Large intestine (tissue), 12 donors: ENCODE measurements at places on chromosomes 13 and 19. TPM values are rescaled to one million over a fixed set of nuclear protein-coding genes. Genes with fewer than 3 reads are reported as not detected.
A peak's percentile ranks its signal among the peaks of the same experiment; 100 is the strongest.

The SLC5A5 gene
- not detected for polyA plus RNA-seq

GRCh38 chr19:52786078-52786463 lies 520 bp downstream of the ZNF600 start:
- peak; percentile 69 for DNase-seq

GRCh38 chr19:14406645-14407401 lies 12.3 kb downstream of the DDX39A start:
- DNase-seq: peak; percentile 5

DNA sequence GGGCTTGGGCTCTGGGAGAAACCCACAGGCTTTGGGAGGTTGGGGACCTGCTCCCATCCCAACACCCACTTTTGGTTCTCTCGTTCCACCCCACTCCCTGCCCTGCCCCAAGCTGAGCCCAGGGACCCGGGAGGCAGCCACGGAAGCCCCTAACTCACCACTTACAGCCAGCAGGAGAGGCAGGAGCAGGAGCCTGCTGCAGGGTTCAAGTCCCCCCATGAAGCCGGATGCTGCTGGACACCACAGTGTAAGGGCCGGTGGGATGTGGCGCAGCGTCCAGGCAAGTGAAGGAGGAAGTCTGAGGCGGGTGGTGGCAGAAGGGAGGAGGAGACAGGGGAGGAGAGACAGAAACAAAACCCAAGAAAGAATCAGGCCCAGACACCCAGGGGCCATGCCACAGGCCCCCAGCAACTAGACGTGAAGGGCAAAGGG lies at the start of gene TYROBP:
TSS of gene TYROBP (minus strand) at position 286 of the 432 bp plus-strand sequence. CDS start at position 219, 67 bp downstream.
- DNase-seq: no peak

- no peak for DNase-seq
Measured at GRCh38 chr19:30078381-30078910, 136.4 kb downstream of the URI1 start.

GRCh38 chr19:48540110-48540509 lies 11.9 kb upstream of the SULT2B1 start:
- no peak for DNase-seq

The CBY2 gene
- not detected for polyA plus RNA-seq

DNA sequence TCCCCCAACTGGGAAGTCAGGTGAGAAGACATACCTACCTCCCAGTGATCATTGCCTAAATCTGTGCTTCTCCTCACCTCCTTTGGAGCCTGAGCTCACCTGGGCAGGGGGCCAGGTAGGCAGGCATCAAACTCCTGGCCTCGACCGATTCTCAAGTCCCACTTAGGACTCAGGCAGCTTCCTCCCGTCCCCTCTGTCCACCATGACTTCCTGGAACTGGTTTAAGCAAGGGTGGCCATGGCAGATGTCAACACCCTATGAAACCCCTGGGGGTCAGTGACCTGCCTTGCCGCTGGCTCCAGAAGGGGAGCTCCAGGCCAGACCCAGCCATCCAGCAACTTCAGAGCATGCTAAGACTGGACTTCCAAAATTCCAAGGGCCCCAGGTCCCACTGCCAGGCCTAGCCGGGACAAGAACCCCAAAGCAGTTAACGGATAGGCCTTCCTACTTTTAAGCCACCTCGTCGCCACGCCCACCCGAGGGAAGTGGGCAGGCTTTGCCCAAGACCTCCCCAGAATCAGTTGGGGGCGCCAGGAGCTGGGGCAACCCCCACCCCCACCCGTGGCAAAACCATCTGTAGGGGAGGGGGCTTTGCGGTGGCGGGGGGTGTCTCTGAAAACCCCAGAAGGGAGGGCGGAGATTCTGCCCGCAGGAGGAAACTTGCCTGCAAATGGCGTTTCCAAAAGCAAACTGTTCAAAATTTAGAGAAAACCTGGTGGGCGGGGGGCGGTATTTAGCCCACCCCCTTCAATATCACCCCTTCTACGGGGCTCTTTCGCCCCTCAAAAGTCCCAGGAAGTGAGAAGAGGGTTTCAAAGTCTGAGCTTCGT lies 657 bp downstream of the PLIN3 start:
- DNase-seq: no peak

DNA sequence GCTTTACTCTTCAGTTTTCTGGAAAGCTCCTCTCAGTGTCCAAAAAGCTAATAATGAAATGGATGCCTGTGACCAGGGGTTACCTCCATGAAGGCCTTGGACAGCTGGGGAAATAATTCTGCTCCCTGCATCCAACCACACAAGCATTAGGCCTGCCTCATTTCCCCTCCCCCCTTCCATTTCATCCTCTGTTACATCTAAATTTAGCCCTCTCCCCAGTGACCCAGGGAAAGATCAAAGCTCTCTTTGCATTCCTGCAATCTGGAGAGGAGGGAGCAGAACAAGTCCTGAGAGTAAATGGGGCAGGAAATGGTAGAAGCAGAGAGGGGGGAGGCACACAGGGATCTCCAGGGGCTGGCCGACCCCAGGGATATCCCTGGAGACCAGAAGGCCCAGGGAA lies 452.7 kb downstream of the TSHZ3 start:
- peak; percentile 7 for DNase-seq

- DNase-seq: no peak
Measured at GRCh38 chr13:99404005-99404755, 97.0 kb upstream of the GPR183 start.

DNA sequence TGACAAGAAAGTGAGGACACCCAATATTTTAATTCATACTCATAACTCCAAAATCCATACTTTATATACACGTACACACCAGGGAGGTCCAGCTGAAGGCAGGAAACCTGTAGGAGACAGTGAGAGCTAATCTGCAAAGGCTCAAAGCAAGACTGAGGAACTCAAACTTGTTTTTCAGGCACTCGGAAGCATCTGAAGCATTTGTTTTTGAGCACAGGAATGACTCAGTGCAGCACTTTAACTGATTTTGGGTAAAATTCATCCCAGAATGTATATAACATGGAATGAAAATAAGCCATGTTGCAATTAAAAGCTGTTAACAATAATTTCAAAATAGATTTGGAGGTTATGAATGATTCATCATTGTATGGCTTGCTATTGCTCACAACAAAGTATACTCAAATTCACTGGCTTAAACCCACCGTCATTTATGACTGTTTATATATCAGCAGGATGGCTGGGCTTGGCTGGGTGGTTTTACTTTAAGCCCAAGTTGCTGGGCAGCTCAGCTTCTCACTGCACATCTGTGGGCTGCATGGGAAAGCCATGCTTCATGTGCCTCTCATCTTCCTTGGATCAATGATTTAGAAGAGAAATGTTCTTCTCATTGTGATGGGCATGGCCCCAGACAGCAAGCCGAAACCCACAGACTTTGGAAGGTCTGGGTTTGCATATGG lies 177.0 kb downstream of the RFC3 start:
- DNase-seq: no peak

DNA sequence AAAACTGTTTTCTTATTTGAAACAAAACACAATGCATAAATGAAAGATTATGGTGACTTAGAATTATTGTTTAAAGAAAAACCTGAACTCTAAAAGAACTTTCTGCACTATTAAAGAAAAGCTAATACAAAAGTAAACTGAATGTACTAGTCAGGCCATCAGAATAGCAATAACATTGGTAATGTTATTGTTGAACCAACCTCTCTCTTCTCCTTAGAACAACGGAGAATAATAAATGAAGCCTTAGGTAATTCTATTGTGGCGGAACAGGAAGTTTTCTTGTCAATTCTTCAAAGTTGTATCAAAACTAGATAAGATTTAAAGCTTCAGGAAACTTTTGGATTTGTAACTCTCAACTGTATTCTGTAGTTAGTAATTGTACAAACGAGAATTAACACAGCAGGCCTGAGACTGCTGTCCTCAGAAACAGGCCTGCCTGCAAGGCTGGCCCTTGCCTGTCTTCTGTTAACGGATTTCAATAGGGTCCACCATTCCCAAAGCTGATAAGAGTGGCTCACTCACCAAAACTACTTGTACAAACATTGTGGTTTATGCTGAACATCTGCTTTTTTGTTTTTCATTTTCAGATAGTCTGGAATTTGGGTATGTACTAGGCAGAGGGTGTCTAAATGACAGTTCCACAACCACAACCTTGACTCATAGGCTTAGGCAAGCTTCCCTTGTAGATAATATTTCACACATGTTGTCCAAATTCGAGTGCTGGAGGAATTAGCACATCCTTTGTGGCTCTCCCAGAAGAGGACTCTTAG lies 825.8 kb downstream of the GPC5 start:
- no peak for DNase-seq

DNA sequence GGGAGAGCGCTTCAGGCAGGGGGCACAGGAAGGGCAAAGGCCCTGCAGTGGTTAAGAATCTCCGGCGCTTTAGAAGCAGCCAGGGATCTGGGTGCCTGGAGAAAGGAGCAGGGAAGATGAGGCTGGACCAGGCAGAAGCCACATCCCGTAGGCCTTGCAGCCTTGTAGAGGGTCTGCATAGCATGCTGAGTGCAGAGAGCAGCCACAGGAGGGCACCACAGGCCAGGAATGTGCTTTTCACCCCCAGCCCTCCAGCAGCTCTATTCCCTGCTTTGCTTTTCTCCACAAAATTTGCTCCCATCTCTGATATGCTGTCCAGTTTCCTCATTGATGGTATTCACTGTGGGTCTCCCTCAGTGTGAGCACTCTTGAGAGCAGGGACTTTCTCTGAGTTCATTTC lies 5.7 kb downstream of the WDR62 start:
- no peak for DNase-seq

DNA sequence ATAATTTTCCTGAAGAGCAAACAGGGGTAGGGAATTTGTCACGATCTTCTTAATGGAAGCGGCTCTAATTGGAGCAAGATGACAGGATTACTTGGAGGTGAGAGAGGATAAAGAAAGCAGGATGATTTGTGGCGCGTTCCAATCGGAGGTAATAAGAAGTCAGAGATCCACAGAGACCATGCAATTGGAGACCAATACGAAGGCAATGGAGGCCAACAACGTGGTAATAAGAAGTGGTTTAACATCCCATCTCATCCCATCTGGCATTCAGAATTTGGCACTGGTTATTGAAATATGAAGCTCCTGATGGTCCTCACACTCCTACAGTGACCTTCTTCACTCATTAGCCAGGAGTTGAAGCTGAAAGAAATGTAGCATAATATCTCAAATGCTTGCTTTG lies 130.6 kb downstream of the DLEU7 start:
- no peak for DNase-seq

The FAM124A gene
- polyA plus RNA-seq: 1.2 TPM

DNA sequence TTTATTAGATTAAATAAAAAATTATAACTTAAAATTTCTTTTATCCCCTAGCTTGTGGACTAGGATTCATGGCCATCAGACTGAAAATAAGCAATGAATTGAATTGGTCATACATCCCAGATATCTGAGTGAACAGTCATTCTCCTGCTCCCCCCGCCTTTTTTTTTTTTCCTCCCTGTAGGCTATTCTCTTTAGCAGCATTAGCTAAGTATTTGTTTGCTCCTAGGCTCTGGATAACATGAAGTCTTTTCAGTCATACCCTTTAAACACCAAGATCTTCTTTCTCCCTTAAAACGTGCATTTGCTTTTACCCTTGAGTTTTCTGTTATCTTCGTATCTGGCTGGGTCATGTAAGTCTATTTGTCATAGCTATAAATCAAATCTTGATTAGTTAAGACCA lies 866.7 kb upstream of the SPRY2 start:
- no peak for DNase-seq

DNA sequence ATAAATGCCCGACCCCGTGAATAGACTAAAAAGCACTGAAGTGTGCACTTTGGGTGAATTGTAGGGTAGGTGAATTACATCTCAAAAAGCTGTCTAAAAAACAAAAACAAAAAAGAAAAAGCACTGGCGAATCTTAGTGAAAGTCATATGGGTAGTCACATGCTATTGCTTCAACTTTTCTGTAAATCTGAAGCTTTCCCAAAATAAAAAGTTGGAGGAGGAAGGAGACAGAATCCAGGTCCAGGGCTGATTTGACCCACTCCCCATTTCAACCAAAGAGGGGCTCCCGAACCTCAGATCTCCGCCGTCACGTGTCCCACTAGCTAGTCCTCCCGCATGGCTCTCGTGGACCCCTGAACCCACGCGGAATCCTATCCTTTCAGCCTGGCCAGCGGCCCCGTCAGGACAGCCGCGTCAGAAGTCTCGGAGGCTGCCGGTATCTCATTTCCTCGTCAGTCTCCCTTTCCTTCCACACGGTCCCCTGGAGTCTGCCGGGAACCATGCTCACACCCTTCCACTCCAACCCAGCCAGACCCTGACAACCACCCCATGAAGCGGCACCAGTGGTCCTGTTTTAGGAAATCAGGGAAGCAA lies 6.1 kb downstream of the PPP1R12C start:
- no peak for DNase-seq

- peak; percentile 57 for DNase-seq
Measured at GRCh38 chr13:99432609-99433542, 68.4 kb upstream of the TM9SF2 start.

The BICRA gene
- 11.9 TPM for polyA plus RNA-seq

The KCTD4 gene
- 0.10 TPM for polyA plus RNA-seq

DNA sequence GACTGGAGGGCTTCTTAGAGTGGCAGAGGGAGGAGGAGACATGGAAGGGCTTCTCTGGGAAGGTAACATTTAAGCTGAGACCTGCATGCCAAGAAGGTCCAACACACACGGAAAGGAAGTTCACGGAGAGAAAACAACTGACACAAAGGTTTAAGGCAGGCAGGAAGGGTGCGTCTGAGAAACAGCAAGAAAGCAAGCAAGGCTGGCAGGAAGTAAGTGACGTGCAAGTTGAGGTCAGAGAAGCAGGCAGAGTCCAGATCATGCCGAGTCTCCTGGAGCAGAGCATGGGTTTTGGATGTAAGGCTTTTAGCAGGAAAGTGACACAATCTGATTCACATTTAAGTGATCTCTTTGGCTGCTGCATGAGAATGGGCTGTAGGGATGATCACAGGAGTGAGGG lies 60.5 kb downstream of the ATP7B start:
- no peak for DNase-seq

The RASIP1 gene
- polyA plus RNA-seq: 6.9 TPM

GRCh38 chr13:113272701-113273181 lies 24.3 kb upstream of the LAMP1 start:
- no peak for DNase-seq

GRCh38 chr13:113062691-113063090 lies 42.9 kb upstream of the F7 start:
- no peak for DNase-seq

GRCh38 chr13:66154976-66155375 lies 1075.2 kb downstream of the PCDH9 start:
- DNase-seq: no peak

The FFAR2 gene
- polyA plus RNA-seq: 3.1 TPM

The TINCR gene
- polyA plus RNA-seq: 0.58 TPM

GRCh38 chr19:10836479-10837330 lies 693 bp upstream of the TMED1 start:
- peak; percentile 87 for DNase-seq

- no peak for DNase-seq
Measured at GRCh38 chr19:611481-611868, 21.8 kb downstream of the HCN2 start.

GRCh38 chr13:69690999-69691398 lies 416.6 kb upstream of the ATXN8OS start:
- no peak for DNase-seq

GRCh38 chr19:50500753-50501151 lies 10.2 kb downstream of the JOSD2 start:
- no peak for DNase-seq

GRCh38 chr19:19418555-19419260 lies 13.2 kb downstream of the GATAD2A start:
- no peak for DNase-seq

The CTXN1 gene
- polyA plus RNA-seq: 7.0 TPM
